ENCODE measurements at places on chromosomes 4 and X. TPM values are rescaled to one million over a fixed set of nuclear protein-coding genes. Genes with fewer than 3 reads are reported as not detected.

DNA sequence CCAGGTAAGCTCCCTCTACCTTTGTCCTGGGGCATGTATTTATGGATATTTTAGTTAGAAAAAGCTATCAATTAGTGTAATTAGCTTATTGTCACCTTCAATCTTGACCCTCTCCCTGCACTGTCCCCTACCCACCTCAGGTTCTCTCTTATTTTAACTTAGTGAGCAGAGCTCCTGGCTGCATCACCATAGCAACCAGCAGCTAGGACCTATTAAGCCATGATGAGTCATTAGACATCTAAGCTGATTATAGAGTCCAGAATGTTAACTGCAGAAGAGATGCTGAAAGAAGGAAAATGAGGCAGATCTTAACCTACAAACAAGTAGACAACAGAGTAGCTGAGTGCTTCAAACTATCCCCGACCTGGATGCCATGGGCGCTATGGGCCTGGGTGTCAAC, 36.6 kb downstream of the MAGEE2 start:
- no peak for DNase-seq

DNA sequence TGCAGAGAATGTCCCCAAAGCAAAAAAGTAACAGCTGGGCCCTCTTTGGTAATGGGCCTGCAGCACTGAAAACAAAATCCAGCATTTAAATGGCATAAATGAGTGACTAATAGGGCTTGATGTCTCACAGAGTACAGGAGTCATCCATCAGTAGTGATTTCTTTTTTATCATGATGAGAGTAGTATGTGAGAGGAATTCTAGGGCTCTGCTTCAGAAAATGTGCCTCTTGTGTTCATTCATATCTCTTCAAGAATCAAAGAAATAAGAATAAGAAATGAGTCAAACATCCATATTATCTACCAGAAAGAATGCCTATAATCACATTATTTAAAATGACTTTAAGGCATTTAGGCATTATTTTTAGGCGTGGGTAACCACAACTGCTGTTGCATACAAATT, 792.9 kb upstream of the HTR2C start:
- no peak for DNase-seq

- peak; percentile 93 for DNase-seq
Observed at GRCh38 chr4:87006676-87007527, 72.1 kb downstream of the AFF1 start.

Gene TSPAN7
- total RNA-seq = 0.60 TPM

GRCh38 chr4:113831457-113831856, 69.9 kb upstream of the CAMK2D start:
- no peak for DNase-seq

DNA sequence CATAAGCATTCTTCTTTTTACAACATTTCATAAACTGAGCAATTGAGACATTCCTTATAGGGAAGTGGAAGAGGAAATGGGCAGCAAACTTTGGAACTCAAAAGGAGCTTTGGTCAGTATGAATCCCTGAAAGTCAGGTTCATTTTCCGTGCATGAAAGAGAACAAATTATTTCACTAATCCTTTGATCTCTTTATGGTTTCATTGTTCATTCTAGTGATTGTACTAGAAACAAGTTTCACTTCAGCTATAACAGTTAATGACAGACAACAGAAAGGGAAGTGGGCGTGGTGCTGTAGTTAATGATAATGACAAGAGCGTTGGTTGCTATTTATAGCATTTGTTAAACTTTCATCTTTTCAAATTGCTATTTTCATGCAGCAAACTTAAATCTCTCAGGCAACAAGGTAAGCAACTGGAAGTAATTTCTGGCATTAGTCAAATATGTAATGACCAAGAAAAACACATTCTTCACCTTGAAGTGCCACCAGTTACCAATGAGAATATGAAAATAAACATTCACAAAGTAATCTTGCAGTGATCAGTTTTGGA, 98.4 kb downstream of the AREG start:
- DNase-seq = no peak

DNA sequence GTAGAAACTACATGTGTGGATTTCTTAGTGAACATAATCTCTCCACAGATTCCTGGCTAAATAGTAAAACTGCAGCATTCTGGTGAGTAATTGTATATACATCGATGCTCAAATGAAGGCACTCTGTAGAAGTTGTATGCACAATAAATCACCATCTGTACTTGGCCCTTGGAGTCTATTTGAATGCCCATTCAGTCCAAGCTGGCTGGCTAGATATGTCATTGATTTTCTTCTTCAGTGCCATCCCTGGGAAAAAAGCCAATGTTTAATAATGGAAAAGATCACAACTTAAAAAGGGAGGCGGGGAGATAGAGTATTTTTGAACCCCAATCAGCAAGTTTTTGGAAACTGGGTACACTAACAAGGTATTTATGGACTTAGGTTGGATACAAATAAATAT, 381.0 kb upstream of the TEX13C start:
- DNase-seq = no peak

GRCh38 chrX:127459790-127460189, 592.4 kb downstream of the ACTRT1 start:
- no peak for DNase-seq

DNA sequence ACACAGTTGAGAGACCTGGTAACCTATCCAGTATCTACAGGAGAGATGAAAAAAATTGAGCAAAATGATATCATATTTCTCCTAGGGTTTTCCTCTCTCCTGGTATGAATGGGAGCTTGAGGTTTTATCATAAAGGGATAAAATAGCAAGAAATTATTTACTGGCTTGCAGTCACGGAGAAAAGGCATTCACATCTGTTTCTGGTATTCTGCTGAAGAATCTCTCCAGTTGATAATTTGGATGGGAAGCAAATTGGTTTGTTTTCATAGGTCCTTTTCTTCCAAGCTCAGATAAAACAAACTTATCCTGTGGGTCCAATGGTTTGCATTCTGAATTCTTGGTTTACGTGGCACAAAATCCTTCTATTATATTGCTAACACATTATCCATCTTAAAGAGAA, 83.1 kb upstream of the GYPA start:
- DNase-seq = no peak

DNA sequence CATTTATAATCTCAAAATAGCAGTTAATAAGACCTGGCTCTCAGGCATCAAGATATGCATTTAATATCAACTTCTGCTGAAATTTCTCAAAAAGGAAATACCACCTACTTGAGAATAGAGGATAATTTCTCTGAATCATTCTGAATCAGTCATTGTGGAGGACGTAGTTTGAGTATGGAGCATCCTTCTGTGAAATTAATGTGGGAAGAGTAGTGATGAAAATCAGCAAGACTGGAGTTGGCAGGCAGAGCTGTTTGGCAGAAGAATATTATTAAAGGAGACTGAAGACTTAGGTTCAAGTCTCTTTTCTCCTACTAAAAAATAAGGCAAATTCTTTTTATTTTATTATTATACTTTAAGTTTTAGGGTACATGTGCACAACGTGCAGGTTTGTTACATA, 325.6 kb upstream of the ATOH1 start:
- no peak for DNase-seq

- no peak for DNase-seq
Observed at GRCh38 chrX:120036704-120037103, 40.8 kb downstream of the RHOXF2B start.

GRCh38 chr4:75924309-75924827, 16.4 kb downstream of the NAAA start:
- DNase-seq = no peak

Gene COL4A6
- total RNA-seq = not detected

GRCh38 chrX:38220415-38221390, at the start of gene SRPX:
Gene SRPX, minus strand, starts transcription at chrX:38220871. Its CDS starts 79 bp downstream, at chrX:38220792.
- no peak for DNase-seq

Gene EVC2
- total RNA-seq = 2.2 TPM

Gene CSN1S1
- not detected for total RNA-seq

Gene NDNF
- 0.35 TPM for total RNA-seq

GRCh38 chrX:11509786-11510185, 155.9 kb downstream of the ARHGAP6 start:
- no peak for DNase-seq
